ENCODE measurements at places on chromosomes 16 and 17.

DNA sequence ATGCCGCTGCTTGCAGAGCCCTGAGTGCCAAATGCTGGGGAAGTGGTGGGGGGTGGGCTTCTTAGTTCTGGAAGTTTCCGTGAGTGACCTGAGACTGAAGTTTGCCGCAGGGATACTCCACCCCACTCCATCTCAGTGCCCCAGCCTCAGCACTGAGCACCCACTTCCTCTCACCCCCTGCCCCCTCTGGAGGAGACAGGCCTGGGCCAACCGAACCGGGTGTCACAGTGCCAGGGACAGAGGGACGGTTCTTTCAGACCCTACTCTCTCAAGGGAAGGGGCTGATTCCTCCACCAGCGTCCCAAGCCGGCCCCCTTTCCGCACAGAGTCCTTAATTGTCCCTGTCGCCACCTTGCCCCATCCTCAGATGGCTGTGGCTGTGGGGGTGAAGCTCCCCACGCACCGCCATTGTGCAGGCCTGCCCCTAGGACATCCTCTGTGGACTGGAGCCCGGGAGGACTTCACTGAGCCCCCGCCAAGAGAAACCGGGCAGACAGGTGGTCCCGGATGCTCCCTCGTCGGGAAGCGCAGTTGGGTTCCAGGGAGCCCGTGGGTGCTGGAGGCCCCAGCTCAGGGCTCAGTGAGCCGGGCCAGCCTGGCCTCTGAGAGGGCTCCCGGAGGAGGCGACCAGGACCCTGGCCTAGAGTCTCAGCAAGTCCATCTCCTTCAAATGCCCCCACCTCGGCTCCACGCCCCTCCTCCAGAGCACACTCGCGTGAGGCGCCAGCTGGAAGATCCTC, 1.6 kb upstream of the KREMEN2 start:
- no peak for DNase-seq

DNA sequence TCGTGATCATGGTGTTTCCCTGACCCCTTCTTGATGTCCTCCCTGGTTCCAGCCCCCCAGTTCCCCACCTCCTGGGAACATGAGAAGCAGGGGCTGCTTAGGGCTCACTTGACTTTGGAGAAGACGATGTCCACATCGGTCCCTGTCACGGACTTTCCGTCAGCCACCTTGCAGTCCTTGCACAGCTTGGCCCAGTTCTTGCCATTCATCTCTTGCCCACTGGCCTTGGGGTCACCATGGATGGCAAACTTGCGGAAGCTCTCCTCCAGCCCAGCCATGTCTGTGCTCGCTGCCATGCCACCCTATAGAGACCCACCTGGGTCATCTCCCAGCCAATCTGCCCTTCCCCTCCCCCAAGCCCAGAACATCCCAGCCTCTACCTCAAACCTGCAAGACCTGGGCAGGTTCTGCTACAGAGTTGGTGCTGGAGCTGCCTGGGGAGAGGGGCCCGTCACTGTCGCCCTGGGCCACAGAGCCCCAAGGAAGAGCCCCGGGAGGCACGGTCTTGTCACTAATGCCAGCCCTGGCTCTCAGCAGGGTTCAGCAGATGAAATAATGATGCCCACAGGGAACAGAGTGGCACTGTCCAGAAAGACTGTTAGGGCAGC, 2.4 kb downstream of the TPPP3 start:
- no peak for DNase-seq

DNA sequence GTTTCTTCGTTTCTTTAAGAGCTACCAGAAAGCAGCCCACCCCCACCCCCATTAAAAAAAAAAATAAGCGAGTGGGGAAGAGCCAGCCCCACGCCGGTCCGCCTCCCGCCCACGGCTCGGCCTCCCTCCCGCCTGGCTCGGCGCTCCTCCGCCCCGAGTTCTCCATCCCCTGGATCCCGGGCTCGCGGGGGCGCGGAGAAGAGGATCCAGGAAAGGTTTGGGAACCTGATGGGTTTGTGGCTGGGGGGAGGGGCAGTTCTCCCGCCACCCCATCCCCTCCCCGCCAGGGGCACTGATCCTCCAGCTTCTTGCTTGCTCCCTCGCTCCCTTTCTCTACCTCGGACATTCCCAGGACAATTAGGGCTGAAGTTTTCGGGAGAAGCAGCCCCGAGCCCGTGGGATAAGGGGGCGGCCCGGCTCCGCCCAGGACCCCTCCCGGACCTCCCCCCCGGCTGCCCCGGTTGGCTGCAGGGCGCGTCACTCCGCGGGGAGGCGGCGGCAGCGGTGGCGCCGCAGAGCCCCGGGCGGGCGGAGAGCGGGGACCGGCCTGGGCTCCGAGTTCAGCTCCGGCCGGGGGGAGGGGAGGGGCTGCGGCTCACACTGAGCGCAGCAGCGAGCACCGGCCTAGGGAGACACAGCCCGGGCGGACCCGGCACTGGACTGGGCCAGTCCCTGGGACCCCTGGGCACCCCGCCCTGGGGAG, 1.0 kb upstream of the SALL1 start:
- DNase-seq: no peak

DNA sequence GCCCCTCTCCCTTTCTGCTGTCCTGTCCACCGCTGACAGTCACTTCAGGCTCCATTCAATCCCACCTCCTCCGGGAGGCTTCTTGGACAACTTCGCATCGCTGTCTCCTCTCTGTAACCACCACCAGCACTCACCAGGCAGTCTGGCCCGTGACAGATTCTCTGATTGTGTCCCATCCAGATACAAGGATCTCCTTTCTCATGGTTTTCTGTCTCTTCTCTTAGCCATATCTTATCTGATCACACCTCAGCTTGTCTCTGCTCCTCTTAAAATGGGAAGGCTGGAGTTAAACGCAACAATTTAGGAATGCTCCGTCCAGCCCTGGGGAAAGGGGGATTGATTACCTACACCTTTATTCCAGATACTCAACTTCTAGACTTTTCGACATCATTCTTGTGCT, 56.9 kb upstream of the ARHGAP44 start:
- DNase-seq: no peak

GRCh38 chr17:75205793-75206163, 299 bp downstream of the NUP85 start:
- no peak for DNase-seq

DNA sequence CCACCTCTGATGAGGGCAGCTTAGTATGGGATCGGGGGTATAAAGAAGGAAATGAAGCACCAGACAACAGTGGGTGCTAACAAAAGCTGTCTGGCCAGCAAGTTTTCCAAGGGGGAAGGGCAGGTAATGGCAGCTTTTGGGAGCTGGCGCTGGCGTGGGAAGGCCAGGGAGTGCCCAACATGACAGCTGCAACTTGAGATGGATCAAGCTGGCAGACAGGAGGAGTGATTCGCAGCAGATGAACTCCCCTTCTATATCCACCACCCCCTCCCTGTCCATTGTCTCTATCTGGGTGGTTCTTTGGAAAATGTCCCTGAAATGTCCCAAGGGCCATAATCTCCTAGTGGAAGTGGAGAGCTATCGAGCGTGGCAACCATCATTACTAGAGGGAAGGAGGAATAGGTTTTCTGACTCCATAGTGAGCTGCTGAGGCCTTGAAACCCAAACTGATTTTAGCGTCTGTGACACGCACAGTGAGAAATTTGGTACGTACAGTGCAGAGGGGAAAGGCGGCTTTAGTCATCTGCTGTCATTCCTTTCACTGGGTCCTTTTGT, 4.8 kb upstream of the INPP5K start:
- no peak for DNase-seq

DNA sequence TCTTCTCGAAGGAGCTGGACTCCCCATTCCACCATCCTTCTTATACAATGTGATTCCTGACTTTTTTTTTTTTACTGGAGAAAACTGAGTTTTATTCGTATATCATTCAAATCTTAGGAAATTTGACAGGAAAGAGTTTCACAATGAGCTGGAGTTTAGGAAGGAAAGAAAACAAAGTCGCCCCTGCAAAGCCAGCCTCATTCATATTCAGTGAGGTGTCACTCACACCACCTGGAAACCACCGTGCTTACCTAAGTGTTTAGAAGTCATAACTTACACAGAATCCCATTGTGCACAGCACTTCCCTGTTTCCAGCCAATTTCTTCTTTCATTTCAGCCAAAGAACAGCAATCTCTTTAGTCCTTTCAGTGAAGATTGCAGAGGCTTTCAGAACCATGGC, 90.3 kb upstream of the CHMP6 start:
- no peak for DNase-seq

- no peak for DNase-seq
Measured at GRCh38 chr16:81612351-81613163, 166.5 kb upstream of the PLCG2 start.

GRCh38 chr17:81397314-81398175, 2.3 kb downstream of the BAHCC1 start:
- no peak for DNase-seq

DNA sequence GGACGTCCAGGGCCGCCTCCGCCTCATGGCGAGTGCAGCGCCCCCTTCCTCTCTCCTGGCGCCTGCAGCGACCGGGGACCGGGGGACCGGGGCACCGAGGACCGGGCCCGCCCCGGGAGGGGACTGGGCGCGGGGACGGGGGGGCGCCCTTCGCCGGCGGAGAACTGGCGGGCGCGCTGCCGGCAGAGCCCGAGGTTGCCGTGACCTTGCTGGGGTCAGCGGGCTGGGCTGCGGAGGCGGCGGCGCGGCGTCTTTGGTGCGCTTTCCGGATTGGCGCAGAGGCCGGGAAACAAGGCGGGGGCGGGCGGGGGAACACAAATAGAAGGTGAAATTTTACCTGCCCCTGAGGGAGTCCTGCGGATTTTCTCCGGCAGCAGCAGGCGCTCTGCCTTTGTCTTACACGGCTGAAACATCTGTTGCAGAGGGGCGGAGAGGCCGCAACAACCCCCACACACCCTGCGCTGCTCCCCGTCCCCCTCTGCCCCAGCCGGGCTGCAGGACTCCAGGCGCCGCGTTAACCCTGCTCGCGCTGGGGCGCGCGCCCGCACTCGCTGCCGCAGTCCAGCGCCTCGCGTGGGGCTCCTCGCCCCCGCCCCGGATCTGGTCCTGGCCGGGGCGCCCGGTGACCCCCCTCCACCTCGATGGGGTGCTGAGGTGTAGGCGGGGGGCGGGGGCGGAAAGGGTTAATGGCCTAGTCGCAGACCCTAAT, 53.5 kb downstream of the SREBF1 start:
- DNase-seq: peak; percentile 45

DNA sequence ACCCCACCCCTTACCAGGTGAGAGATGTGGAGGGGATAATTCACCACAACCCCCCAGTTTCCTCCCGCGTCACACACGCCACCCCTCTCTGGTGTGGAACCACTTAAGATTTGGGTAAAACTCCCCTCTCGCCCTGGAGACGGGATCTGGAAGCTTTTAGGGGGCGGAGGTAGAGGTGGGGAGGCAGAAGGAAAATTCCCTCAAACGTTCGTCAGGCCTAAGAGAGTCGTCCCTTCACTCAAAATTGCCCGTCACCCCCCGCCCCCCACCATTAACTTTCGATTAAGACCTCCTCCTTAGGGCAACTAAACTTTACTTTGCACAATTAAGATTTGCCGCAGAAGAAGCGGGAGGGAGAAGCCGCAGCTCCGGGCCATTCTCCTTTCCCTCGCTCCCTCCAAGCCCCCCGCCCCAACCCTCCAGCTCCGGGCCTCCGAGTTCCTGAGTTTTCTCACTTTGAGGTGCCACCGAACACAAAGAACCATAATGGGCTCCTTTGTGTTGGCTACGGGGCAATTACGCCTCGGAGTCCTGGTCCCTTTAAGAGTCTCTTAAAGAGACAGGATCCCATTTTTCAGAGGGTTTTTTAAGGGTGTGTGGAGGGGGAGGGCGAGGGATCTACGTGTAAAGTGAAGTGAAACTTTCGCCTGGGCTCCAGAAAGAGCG, 985 bp upstream of the FZD2 start:
- DNase-seq: no peak

DNA sequence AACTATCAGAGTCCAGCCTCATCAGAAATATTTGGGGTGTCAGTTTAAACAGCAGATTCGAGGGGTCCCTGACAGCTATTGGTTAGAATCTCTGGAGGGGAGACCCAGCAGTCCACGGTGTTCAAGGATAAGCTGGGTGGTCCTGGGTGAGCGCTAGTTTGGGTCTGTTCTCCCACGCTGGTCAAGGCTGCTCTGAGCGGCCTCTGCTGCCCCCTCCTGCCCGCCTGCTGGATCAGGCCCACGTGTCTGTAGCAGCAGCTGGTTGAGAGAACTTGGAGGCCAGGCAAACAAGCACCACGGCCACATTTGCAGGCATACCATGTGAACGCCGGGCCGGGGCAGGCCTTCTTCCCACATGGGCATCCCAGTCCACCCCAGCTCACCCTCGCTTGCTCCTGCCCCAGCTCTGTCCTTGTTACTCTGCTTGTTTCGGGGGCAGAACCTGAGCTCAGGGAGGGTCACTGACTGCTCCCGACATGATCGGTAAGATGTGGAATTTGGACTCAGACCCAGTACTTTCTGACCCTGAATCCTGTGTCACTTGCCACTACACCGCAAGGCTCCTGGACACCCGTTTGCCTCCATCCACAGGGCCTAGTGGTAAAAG, 7.4 kb downstream of the FOXF1 start:
- no peak for DNase-seq

DNA sequence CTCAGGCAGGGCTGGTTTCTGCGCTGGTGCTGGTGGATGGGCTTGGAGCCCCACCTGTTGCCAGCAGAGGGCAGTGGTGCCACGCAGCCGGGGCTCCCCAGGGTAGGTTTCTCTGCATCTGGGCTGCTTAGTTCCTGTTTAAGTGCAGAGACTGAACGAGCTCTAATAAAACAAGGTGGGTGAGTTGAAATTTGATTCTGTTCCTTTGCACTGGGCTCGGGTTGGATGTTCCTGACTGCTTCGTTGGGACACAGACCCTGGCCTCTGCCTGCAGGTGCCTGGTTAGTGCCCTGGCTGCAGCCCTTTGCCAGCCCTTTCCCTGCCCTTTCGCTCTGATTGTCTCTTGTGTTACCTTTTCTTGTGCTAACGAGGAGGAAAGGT, 30.0 kb downstream of the TBCD start:
- DNase-seq: peak; percentile 86

GRCh38 chr17:45825792-45826191, 18.9 kb upstream of the SPPL2C start:
- no peak for DNase-seq

DNA sequence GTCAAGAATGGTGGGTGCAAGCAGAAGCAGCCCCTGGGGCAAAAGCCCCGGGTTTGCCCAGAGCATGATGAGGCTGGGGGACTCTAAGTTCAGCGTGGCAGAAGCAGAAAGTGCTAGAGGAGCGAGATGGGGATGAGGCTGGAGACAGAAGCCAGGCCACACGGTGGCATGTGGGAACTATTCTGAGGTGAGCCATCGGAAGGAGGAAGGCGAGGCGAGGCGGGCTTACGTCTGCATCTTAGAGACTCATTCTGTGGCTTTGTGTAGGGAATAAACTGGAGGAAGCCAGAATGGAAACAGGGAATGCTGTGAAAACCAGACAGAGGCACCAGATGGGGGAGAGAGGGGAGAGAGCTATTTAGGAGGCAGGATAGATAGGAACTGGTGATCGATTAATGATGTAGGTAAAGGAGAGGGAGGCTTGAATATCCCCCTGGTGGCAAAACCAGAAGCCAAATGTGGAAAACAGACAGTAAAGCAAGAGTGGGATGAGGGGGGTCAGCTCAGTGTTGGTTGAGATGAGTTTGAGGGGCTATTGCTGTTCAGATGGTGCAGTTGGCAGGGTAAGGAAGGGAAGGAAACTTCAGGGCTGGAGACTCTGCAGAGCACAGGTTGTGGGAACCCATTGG, 3.1 kb upstream of the TNFSF13 start:
- DNase-seq: no peak

- DNase-seq: no peak
Measured at GRCh38 chr17:80730739-80731138, 186.1 kb downstream of the RPTOR start.

Measured in effector memory CD8-positive, alpha-beta T cell (primary cell).